Peyer's patch (tissue), 4 donors: ENCODE measurements at places on chromosomes 13 and 19. TPM values are rescaled to one million over a fixed set of nuclear protein-coding genes. Genes with fewer than 3 reads are reported as not detected.

The PTGER1 gene
- total RNA-seq: not detected

The INSL3 gene
- not detected for total RNA-seq

The RGCC gene
- total RNA-seq: 7.4 TPM

GRCh38 chr13:45715351-45715750 lies 13.2 kb downstream of the CBY2 start:
- no peaks in the 10 kb centered on the region for H3K27me3 ChIP-seq
- H3K4me3 ChIP-seq: no peak overlapping the region
- H3K27ac ChIP-seq: no peak overlapping the region
- H3K4me1 ChIP-seq: no peaks in the 10 kb centered on the region

- H3K27ac ChIP-seq: no peak overlapping the region
- H3K27me3 ChIP-seq: no peaks in the 10 kb centered on the region
- DNase-seq: peak; percentile 74
- H3K4me3 ChIP-seq: no peak overlapping the region
- H3K4me1 ChIP-seq: no peaks in the 10 kb centered on the region
Observed at GRCh38 chr19:518598-519231, 11.4 kb downstream of the TPGS1 start.

DNA sequence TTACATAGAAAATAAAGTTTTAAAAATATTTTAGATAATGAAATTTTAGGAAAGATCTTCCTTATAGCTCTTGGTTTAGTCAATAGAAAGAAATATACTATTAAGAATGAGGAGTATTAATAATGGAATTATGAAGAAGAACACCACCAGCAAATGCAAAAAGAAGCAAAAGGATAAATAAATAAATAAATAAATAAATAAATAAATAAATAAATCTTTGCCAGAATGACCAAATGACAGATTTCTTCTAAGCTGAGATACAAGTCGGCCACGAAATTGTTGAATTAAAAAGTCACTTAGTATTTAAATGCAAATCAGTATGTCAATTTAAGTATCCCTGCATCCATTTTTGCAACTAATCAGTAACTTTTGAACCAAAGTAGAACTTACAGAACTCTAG lies 95.9 kb downstream of the DACH1 start:
- DNase-seq: no peak
- no peak overlapping the region for H3K27ac ChIP-seq
- H3K27me3 ChIP-seq: no peaks in the 10 kb centered on the region
- H3K36me3 ChIP-seq: no peaks in the 10 kb centered on the region

The GFY gene
- total RNA-seq: not detected

The PRODH2 gene
- total RNA-seq: not detected
